Thoracic aorta (tissue), 2 donors: ENCODE measurements at places on chromosomes 5 and 9.

GRCh38 chr9:6816581-6816980, 58.8 kb downstream of the KDM4C start:
- DNase-seq = no peak
- H3K36me3 ChIP-seq = no peaks in the 10 kb centered on the region
- H3K27ac ChIP-seq = no peak overlapping the region
- H3K4me1 ChIP-seq = no peaks in the 10 kb centered on the region

GRCh38 chr9:128684065-128684324, 5.0 kb upstream of the SET start:
- no peaks in the 10 kb centered on the region for H3K36me3 ChIP-seq
- no peak for DNase-seq
- H3K27ac ChIP-seq = no peak overlapping the region

- peak overlapping the region; percentile 72 for H3K4me3 ChIP-seq
- H3K4me1 ChIP-seq = peaks cover 20% of the 10 kb centered on the region
- H3K36me3 ChIP-seq = peaks cover 14% of the 10 kb centered on the region
Measured at GRCh38 chr5:34915856-34916192, 313 bp downstream of the BRIX1 start.

GRCh38 chr9:99040911-99041582, 63.9 kb upstream of the TGFBR1 start:
- no peak for DNase-seq
- no peak overlapping the region for H3K4me3 ChIP-seq
- peak overlapping the region; percentile 29 for H3K27ac ChIP-seq
- peaks cover under 1% of the 10 kb centered on the region for H3K36me3 ChIP-seq

DNA sequence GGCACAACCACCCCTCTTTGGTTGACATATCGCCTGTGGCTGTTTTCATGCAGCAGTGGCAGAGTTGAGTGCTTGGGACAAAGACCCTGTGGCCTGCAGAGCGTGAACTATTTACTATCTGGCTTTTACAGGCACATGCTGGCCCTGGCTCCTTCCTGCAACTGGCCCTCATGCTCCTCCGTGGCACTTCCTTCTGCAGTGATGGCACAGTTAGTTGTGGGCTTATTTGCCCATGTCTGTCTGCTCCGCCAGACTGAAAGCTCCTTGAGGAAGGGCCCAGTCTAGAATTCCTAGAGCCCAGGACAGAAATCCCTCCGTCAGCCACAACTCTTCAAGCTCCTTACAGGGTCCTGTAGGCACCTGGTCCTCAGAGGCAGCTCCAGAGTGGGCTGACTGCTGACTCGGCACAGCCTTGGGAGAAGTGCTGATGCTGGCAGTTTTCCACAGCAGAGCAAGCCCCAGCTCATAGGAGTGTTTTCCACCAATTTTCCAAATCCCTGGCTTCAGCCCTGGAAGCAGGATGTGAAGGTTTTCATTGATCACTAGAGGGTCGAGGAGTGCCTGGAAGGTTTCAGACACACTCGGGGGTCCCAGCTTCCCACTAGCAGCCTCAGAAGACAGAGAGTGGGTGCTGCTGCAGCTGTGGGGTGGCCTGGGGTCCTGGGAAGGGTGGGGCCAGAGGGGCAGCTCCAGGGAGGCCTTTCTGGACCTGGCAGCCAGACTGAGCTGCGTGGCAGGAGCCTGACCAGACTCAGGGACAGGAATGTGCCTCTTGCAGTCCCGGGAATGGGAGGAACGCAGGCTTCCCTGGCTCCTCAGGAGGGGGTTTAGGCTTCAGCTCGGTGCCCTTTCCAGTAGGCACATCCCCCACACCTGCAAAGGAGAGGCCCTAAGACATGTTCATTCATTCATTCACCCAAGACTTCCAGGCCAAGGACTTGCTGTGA, 56.5 kb upstream of the ANGPTL2 start:
- peaks cover 31% of the 10 kb centered on the region for H3K4me1 ChIP-seq
- H3K27me3 ChIP-seq = no peaks in the 10 kb centered on the region
- no peak for DNase-seq
- H3K4me3 ChIP-seq = no peak overlapping the region
- H3K27ac ChIP-seq = no peak overlapping the region

- H3K4me3 ChIP-seq = no peak overlapping the region
- H3K27me3 ChIP-seq = no peaks in the 10 kb centered on the region
- H3K4me1 ChIP-seq = no peaks in the 10 kb centered on the region
- H3K36me3 ChIP-seq = no peaks in the 10 kb centered on the region
- no peak for DNase-seq
Measured at GRCh38 chr5:145340099-145340498, 495.0 kb downstream of the PRELID2 start.

GRCh38 chr5:13955896-13956295, 11.4 kb upstream of the DNAH5 start:
- no peak for DNase-seq
- no peaks in the 10 kb centered on the region for H3K4me1 ChIP-seq
- H3K27ac ChIP-seq = no peak overlapping the region
- H3K27me3 ChIP-seq = no peaks in the 10 kb centered on the region
- H3K36me3 ChIP-seq = no peaks in the 10 kb centered on the region
- H3K4me3 ChIP-seq = no peak overlapping the region

- no peaks in the 10 kb centered on the region for H3K36me3 ChIP-seq
- peaks cover 21% of the 10 kb centered on the region for H3K4me1 ChIP-seq
- no peak overlapping the region for H3K4me3 ChIP-seq
- H3K27me3 ChIP-seq = no peaks in the 10 kb centered on the region
- H3K27ac ChIP-seq = no peak overlapping the region
Measured at GRCh38 chr5:72390836-72391235, 70.7 kb downstream of the PTCD2 start.

GRCh38 chr5:139966856-139967255, 76.2 kb downstream of the NRG2 start:
- H3K36me3 ChIP-seq = no peaks in the 10 kb centered on the region
- no peak overlapping the region for H3K27ac ChIP-seq
- no peak for DNase-seq
- no peak overlapping the region for H3K4me3 ChIP-seq
- no peaks in the 10 kb centered on the region for H3K27me3 ChIP-seq

DNA sequence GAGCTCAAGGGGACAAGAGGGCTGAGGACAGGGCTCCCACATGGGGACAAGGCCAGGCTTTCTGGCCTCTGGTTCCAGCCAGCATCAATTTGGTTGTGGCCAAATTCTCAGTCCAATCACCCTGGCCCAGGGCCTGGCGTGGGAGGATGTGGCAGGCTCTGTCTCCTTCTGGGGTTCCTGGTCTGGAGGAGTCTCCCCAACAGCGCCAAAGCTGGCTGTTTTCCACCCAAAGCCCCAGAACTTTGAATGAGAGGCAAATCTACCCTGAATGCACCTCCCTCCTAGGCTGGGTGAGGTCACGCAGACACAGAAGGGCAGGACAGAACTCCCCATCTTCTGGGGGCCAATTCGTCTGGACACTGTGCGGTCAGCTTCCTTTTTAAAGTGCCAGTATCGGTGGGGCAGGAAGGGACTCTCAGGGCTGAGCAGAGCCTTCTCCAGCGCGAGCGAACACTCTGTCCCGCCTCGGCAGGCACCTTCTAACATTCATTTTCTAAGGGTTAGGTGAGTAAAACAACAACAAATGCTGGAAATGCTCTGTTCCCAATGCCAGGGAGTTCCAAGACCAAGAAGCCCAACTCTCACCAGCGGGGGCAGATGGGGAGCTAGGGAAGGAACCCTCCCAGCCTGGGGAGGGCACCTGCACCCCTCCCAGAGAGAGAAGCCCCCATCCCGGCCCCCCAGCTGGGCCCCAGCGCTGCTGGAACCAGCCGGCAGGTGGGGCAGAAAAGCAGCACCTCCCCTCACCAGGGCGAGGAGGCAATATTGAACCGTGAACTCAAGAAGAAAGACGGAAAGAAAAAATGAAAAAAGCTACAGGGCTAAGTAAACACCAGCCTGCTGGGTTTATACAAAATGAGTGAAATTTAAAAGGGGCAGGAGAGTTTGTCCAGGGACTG, 3.7 kb upstream of the DPM2 start:
- no peak overlapping the region for H3K27ac ChIP-seq
- peaks cover 8% of the 10 kb centered on the region for H3K4me1 ChIP-seq
- H3K36me3 ChIP-seq = peaks cover 20% of the 10 kb centered on the region
- no peaks in the 10 kb centered on the region for H3K27me3 ChIP-seq

- no peak for DNase-seq
- H3K36me3 ChIP-seq = no peaks in the 10 kb centered on the region
- no peaks in the 10 kb centered on the region for H3K4me1 ChIP-seq
- no peak overlapping the region for H3K27ac ChIP-seq
Measured at GRCh38 chr5:133453831-133454230, 158.5 kb downstream of the FSTL4 start.

- no peaks in the 10 kb centered on the region for H3K36me3 ChIP-seq
- H3K27me3 ChIP-seq = no peaks in the 10 kb centered on the region
- H3K4me1 ChIP-seq = peaks cover 6% of the 10 kb centered on the region
- no peak overlapping the region for H3K4me3 ChIP-seq
Measured at GRCh38 chr5:135980620-135981019, 25.8 kb upstream of the LECT2 start.
